ENCODE measurements at places on chromosomes 3 and 15.

DNA sequence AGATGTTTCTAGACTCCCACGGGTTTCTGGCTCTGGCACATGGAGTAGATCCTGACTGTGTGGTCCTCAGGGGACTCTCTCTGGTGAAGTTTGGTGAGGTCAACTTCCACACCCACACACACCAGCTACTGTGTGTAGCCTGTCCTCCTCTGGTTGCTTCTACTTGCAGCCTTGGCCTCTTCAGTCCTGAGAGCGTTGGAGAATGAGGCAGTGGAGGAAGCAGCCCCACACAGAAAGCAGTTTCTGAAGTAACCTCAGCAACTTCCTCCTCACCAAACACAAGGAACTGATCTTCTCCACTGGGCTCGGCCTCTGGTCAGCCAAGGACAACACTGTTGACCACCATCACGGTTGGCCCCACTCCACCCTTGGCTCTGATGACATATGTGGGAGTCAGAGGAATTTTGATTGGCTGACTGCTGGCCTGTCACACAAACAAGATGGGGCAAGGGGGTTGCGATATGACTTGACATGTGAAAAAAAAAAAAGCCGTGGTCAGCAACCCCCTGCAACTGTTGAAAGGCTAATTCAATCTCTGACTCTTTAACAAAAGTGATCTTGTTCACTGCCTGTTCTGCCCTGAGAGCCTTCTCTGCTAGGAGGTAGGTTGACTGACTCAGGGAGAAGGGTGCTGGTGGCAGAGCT is 19.6 kb downstream of the CD86 start:
- DNase-seq = peak; percentile 26

DNA sequence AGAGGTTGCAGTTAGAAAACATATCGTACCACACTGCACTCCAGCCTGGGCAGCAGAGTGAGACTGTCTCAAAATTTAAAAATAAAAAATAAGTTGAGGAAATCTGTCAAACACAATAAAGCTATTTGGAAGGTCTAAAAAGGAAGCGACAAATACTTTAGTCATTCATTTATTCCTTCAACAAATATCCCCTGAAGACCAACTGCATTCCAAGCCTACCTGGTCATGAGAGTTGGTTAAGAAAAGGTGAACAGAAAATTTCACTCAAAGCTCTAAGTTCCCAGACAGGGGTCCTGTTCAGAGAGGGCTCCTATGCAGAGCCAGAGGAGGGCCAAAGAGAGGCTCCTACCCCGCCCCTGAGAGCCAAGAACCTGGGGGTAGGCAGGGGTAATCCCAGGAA is 15.4 kb upstream of the PRKAR2A start:
- no peak for DNase-seq

DNA sequence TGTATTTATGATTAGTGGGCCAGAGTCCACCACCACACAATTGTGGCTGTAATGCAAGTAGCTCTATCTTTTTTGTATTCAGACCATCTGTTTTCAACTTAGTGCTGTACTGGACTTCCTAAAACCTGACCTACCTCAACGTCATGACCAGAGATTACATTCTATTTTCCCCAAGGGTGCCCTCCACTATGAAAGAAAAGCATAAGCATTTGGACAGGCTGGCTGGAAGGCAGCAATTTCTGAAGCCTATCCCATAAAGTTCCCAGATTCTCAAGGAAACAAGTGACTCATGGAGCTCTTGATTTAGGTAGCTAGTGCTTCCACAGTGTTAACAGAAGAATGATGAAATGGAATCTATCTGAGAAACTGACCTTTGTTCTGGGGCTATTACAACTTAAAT is 75.8 kb downstream of the COL8A1 start:
- DNase-seq = no peak

GRCh38 chr3:101836652-101837598 is 12.4 kb upstream of the NFKBIZ start:
- DNase-seq = no peak

DNA sequence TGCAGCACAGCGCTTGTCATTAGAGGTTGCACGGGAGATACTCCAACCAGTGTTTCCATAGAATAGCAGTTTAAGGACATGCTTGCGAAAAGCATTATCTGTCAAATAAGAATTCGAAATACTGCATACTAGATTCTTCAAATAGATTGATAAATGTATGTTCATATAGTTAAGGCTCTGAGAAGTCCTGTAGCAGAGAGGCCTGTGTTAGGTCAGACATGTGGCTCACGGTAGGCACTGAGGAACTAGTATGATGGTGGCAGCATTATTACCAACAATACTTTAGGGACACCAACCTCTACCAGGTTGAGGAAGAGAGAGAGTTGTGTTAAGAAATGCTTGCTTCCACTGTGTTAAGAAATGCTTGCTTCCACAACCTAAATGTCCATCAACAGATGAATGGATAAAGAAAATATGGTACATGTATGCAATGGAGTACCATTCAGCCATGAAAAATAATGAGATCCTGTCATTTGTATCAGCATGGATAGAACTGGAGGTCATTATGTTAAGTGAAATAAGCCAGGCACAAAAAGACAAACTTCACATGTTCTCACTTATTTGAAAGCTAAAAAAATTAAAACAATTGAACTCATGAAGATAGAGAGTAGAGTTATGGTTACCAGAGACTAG is 14.9 kb downstream of the MTMR14 start:
- DNase-seq = no peak

GRCh38 chr15:45439521-45440260 is 61.3 kb upstream of the GATM start:
- no peak for DNase-seq

DNA sequence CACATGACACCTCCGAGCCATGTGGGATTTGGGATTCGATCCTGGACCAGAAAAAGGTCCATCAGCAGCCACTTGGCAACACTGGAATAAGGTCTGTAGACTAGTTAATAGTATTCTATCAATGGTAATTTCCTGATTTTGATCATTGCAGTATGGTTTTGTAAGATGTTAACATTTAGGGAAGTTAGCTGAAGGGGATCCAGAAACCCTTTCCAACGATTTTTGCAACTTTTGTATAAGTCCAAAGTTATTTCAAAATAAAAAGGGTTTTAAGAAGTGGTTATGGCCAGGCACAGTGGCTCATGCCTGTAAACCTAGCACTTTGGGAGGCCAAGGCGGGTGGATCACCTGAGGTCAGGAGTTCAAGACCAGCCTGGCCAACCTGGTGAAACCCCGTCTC is 10.2 kb downstream of the BDH1 start:
- DNase-seq = no peak

GRCh38 chr3:63942528-63942927 is 30.3 kb upstream of the SCAANT1 start:
- no peak for DNase-seq

- DNase-seq = no peak
These were observed 55.5 kb upstream of the HACD2 start for GRCh38 chr3:123640311-123640710.

- no peak for DNase-seq
These were observed 11.0 kb downstream of the ETV5 start for GRCh38 chr3:186097663-186098451.

DNA sequence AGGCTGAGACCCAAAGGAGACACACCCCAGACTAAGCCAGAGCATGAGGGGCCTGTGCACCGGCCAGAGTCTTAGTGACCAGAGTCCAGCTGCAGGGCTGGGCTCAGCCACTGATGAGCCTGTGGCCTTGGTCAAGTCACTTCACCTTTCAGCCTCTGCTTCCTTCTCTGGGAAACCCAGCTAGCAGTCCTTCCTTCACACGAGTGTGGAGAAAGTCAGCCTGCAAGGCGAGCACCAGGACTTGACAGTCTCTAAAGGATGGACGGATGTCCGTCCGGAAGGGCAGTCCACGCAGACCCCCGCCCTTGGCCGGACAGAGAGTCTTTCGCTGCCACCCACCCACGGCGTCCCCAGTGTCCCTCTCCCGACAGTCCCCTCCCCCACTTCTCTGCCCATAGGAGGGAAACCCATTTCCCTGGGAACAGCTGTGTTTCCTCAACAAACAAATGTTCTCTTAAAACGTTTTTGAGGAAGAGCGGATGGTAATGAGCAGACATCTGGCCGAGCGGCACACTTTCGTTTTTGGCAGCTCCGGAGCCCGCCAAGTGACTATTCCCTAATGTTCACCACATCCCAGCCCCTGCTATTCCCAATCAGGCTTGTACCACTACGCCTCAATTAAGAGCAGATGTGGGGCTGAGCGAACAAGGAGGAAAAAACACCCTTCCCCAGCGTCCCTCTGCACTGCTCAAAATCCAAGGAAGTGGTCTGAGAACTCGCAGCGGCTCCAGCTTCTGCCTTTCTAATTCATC is 129.1 kb upstream of the SMAD3 start:
- no peak for DNase-seq

Data from activated CD4-positive, alpha-beta T cell treated with anti-CD3 and anti-CD28 coated beads, Interleukin-2, amount 10 ng/mL, durations not matched to agents 7 days and 5 days (primary cell).